ENCODE measurements at places on chromosomes 2 and 18.

- DNase-seq: no peak
Observed at GRCh38 chr2:99692785-99693184, 203.0 kb upstream of the REV1 start.

DNA sequence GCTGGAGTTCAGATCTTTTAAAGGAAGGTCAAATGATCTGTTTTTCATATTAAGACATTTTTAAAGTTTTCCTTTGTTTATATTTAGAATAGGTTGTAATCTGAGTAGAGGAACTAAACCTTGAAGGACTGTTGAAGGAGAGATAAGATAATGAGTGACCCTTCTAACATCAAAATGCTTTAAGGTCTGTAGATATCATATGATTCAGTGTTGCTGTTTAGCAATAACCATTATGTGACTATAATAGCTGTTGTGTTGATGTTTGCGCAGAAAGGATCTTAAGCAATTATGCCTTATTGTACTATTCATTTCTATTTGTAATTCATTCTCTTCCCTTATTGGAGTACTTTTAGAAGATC is 60.0 kb downstream of the SLC16A14 start:
- no peak for DNase-seq

DNA sequence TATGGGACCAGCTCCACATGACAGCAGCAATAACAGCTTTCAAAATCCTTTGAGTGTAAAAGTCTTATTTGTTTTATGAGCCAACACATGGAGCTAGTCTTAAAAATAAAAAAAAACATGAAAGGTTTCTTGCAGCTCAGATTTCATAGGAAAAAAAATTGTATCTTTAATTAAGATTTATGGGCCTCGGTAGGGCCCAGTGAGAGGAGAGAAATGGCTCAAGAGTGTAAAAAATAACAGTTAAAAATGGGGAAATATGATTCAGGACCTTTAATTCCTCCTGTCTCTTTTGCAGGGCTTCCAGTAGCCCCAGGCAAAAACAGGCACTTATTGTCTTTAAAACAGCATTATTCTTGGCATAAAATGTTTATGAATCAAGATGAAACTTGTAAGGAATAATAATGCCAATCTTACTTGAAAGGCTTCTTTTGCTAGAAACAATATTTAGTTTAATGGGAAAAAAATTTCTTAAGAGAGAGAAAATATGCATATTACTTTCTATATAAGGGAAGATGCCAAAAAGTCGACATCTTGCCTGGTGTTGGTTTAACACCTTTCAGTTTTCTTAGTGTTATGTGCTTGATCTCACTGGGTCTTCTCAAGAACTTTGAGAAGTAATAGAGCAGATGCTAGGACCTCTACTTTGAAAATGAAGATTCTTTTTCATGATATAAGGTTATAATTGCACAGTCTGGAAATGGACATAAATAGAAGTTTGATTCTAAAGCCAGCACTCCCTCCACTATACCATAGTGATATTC is 71.3 kb upstream of the SETBP1 start:
- no peak for DNase-seq

GRCh38 chr2:12176623-12177454 is 430.4 kb downstream of the LPIN1 start:
- no peak for DNase-seq

- DNase-seq: peak; percentile 82
Observed at GRCh38 chr2:230408244-230408842, 7.7 kb upstream of the SP100 start.

DNA sequence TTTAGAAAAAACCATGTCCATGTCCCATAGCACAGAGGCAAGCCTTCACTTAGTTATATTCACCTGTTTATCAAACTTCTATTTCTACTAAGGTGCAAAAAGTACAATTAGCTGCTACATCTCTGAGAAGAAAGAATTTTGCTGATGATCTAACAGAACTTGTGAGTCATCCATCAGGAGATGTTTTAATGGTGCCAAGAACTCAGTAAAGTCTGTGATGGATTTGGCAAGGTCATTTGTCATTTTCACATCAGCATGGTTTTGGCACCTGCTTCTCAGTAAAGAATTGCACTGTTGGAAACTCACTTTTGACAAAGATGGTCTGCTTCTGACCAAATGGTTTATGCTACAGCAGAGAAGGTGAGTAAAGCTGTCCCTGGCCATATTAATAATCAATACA is 195.7 kb upstream of the TMEFF2 start:
- no peak for DNase-seq

- no peak for DNase-seq
Observed at GRCh38 chr2:32095671-32096070, 32.3 kb downstream of the SPAST start.

- no peak for DNase-seq
Observed at GRCh38 chr18:67217551-67218166, 298.9 kb downstream of the DSEL start.

GRCh38 chr2:60047347-60047746 is 506.1 kb downstream of the BCL11A start:
- no peak for DNase-seq

GRCh38 chr2:3914241-3914640 is 210.9 kb downstream of the DCDC2C start:
- no peak for DNase-seq

DNA sequence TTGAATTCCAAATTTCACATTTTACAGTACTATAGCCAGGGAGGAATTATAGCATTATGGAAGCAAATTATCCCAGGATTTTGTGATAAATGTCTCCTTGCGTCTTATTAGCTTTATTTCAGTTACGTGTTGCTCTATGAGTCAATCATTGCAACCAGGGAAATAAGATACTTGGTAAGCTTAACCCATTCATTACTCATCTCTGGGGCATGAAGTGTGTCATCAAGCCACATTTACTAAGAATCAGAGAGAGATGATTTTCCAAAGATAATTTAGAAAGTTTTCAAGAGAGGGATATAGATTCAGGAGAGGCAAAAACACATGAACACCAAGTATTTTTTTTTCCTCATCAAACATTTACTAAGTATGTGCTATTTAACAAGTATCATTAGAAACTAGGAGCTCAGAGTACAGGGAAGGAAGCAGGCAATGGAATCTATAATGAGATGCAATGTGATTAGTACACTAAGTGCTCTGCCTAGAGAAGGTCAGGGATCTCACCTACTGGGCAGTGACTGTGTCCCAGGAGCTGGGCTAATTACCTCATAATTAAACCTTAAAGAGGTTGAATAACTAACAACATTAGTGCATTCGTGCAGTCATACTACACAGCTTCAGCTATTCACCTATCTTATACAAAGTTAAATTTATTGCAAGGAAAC is 217.8 kb upstream of the NXPH2 start:
- no peak for DNase-seq

GRCh38 chr2:48268671-48269070 is 261.3 kb upstream of the STON1 start:
- DNase-seq: no peak

- no peak for DNase-seq
Observed at GRCh38 chr2:201808027-201808426, 1.7 kb downstream of the CDK15 start.

- peak; percentile 92 for DNase-seq
Observed at GRCh38 chr2:85266146-85267041, 61.4 kb downstream of the TGOLN2 start.

DNA sequence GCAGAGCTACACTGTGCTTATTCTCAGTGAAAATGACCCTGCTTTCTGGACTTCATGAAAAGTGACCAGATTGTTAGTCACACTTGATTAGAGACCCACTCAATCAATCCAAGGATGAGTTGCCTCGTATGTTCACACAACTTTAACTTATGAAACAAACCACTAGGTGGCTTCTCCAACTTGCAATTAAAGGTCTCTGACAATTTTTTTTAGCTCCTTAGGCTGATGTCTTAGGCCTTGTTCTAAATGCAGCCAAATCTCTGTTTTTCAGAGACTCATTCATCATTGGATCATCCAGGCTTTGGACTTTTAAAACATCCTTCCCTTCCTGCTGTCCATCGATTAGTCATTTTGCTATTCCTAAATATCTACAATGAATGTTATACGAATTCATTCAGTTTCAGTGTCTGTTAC is 63.4 kb downstream of the MREG start:
- no peak for DNase-seq

DNA sequence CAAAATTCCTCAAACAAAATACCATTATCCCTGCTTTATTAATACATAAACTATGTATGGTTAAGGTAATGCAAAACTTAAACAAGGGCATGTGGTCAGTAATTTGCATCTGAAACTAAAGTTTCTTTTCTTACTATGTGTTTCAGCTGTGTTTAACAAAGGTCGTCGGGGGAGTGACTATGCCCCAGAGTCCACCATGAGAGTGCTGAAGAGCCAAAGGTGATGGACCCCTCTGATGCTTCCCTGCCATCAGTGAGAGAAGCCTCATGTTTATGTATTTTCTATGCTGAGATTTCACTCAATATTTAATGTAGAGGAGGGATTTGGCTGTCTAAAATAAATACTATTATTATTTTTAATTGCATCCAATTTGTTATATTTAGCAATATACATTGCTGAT is 707.2 kb upstream of the REG3G start:
- DNase-seq: no peak

GRCh38 chr2:241064802-241065354 is 37.2 kb downstream of the MTERF4 start:
- peak; percentile 75 for DNase-seq

- DNase-seq: no peak
Observed at GRCh38 chr2:112688086-112688880, 32.5 kb upstream of the NT5DC4 start.

GRCh38 chr2:5766561-5766960 is 74.4 kb downstream of the SOX11 start:
- no peak for DNase-seq

- DNase-seq: no peak
Observed at GRCh38 chr2:97663626-97663961, 250 bp downstream of the ACTR1B start.

DNA sequence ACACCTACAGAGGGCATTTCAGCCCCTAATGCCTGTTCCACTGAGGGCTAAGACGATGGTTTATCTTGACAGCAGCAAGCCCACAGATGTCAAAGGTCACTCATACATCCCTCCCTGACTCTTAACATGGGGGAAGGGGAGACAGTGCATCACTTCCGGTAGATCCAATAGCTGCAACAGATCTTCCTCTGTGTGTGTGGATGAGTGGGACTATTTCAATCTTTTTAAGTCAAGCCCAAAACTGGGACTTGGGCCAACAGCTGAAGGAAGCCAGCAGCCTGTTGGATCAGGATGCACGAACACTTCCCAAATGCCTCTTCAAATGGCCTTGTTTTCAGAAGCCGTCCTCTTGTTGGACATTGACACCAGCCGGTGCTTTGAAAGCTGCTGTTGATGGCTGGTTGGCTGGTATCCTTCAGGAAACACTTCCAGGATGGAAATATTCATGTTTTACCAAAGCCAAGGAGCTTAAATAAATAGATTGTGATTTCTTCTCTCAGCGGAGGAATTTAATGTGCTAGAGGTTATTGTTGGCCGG is 59.2 kb downstream of the IL1R2 start:
- DNase-seq: peak; percentile 95

- DNase-seq: no peak
Observed at GRCh38 chr2:220660277-220661145, 911.6 kb downstream of the EPHA4 start.

- no peak for DNase-seq
Observed at GRCh38 chr2:187819624-187820023, 265.4 kb upstream of the TFPI start.

DNA sequence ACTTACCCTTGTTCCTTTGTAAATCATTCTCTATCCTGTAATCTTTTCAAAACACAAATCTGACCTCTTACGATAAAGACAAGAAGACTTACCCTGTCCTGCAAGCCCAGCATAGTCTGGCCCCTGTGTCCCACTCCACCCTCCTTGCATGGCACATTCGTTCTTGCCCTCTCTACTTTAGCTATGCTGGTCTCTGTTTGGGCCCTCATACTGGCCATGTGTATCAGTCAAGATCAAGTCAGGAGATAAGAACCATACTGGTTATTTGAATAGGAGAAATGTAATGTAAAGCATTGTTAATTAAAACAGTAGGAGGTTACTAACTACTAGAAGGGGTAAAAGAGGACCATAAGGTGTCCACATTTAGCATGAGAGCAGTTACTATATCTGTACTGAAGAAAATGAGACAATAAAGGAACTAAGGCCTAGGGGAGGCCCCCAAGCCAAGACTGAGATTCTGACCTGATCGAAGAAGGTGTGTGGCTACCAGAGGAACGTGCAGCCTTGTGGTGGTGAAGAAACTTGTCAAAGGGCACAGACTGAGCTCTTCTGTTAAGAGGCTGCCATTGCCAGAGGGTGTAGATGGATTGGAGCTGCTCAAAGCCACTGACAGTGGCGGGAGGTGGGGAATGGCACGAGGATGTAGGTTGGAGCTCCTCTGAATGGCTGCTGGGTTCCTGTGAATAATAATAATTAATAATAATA is 80.8 kb downstream of the KCTD18 start:
- DNase-seq: no peak

DNA sequence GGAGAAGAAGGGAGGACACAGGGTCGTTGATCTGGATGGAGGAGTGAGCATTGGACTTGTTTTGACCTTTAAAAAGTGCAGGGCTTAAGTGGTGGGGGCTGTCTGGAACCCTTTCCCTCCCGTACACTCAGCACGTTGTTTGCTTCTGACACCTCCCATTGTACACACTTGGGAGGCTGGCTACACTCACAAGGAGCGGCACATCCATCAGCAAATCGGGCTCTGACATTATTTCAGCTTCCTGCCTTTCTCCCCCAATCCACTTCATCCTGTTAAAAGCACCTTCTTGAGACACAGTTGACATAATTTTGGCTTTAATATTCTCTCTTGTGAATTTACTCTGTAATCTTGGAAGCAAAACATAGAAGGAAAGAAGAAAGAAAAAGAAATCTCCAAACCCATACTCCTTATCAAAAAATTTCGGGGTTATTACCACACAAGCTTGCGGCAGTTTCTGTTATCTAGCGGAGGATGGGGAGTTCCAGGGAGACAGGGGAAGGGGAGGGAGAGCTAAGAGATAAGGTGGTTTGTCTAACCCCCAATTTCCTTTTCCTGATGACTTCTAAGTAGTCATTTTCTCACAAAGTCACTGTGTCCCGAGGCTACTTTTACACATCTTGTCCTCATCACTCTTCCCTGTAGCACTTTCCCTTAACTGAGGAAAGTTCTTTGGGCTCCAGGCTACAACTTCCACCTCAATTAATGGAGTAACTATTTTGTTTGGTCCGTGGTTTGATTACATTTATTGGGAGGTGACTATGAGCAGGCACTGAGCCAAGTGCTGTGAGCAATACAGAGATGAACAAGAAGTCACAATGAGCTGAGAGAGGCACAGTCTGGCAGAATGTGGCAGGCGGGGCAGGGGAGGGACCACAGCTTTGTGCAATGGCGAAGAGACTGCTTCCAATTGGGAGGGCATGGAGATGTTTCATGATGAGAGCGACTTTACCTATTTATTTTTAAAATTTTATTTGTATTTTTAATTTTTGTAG is 240.1 kb upstream of the MEX3C start:
- DNase-seq: no peak
